Central memory CD4-positive, alpha-beta T cell (primary cell): ENCODE measurements at places on chromosomes 2 and 18.

DNA sequence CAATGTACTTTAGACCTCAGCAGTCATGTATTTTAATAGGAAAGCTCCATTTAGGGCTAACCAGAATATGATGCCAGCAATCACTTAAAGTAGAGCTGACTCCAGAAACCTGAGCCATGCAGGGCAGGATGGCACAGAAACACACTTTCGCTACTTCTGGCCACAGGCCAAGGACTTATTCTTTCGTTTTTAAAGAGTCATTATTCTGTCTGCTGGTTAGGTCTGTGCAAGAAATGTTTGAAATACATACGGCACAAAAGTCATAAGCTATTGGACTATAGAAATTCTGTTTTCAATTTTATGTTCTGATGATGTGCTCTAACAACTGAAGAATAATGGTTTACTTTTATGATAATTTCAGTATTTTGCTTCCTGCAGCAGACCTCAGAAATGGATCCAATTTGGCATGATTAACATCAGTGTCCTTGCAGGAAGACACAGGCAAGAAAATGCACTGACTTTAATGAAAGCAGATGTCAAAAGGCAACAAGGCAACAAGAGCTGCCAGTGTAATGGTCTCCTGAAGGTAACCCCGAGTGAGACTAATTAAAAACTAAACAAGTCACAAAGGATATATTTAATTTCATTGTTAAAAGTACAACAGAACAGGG lies 114.4 kb upstream of the CHRNA1 start:
- no peak for DNase-seq

DNA sequence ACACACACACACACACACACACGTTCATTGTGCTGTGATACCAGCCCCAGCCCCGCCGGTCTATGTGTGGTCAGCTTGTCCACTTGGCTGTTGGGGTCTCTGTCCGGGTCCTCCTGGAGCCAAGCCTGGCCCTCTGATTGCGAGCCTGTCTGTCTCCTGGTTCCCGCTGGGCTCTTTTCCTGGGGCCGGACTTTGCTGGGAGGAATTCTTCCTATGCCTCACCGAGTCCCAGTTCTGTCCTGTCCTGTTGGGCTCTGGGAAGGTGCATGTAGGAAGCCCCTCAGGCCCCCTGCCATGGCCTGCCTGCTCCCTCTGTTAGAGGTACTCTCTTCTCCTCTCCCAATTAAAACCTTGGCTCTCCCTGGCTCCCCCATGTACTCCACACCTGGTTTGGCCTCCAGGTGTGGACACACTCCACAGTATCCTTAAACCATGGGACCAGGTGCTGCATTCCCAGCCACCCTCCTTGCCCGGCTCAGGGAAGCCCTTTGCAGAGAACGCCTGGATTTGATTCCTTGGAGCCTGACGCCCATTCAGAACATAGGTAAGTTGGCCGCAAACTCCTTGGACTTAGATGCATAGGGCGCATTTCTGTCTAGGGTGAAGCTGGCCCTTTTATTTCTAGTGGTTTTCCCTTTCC lies 42.3 kb downstream of the CABLES1 start:
- DNase-seq: no peak

DNA sequence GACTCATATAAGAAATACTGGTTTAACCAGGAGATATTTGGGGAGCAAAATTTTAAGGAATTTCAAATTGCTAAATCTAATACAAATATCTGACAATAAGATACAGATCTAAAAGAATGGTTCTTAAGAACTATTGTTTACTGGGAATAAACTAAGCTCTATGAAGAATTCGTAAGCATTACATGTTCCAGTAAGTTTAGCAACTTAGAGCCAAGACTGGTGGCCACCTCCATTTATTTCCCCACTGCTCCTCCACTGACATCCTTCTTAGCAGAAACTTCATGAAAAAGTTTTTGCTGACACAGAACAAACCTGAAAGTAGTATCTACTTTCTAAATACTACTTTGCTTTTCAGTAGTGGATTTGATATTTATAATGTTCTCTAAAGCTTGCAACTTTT lies 83.0 kb downstream of the ACSL3 start:
- DNase-seq: no peak

GRCh38 chr2:190156530-190157212 lies 94.1 kb upstream of the MSTN start:
- DNase-seq: no peak

GRCh38 chr2:215138479-215138878 lies at the start of gene ABCA12:
Gene ABCA12 (minus strand): TSS chr2:215138626. CDS start chr2:215138208, 418 bp downstream.
- DNase-seq: no peak
